Adipocyte (in vitro differentiated cells): ENCODE measurements at places on chromosomes 7 and 10.
A peak's percentile ranks its signal among the peaks of the same experiment; 100 is the strongest.

GRCh38 chr10:2828741-2829140 is 238.6 kb upstream of the PFKP start:
- no peak for DNase-seq

GRCh38 chr7:117019786-117020590 is 66.7 kb downstream of the ST7 start:
- DNase-seq: peak; percentile 94

DNA sequence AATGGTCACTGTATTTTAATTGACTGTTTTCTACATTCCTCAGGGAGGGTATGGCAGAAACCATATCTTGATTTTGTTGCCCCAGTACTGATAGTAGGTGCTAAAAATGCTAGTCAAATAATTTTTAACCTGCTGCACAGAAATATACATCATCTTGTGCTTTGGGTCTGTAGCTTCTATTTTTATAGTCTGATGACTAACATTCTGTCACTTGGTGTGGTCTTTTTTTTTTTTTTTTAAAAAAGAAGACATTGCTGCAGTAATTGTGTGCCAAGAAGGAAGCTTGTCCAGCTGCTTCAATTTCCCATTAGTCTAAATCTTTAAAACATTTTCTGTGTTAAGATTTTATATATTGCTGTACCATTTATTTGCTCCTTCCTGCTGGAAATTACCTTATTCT is 83.6 kb downstream of the ICA1 start:
- no peak for DNase-seq

- DNase-seq: peak; percentile 69
These were observed 92.4 kb upstream of the PIK3CG start for GRCh38 chr7:106772655-106773108.

DNA sequence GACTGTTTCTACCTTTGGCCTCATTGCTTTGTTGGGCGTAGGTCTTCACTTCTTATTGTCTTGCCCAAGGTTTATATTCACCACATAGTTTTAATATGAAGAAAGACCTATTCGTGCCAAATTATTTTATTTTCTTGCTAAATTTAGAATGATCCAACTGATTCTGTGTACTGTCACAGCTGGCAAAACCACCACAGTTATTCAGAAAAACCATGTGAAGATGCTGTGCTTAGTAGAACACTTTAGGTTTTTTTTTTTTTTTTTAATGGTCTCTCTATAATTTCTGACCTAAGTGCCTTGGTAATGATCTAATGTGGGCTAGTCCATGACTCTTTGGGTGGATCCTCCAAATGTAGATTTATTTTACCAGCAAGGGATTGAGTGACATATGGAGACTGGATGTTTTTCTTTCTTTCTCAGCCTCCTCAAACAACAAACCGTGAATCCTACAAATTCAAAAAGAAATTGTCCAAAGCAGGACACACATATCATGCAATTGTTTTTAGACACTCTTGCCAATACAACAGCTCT is 243.8 kb downstream of the DYNC1I1 start:
- DNase-seq: no peak

DNA sequence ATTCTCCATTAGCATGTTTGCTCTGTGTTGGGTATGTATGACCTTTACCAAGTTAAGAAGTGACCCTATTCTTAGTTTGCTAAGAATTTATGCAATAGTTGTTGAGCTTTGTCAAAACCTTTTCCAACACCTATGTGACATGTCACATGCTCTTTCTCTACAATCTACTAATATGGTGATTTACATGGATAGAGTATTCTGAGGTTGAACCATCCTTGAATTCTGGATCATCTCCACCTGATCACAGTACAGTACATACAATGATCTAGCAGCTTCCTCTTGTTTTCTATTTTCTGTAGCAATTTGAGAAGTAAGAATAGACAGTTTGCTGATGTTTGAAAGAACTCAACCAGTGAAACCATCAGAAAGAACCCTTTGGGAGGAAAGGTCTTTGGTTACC is 101.2 kb upstream of the PDGFA start:
- no peak for DNase-seq
